ENCODE measurements at places on chromosomes 3 and 15.

GRCh38 chr3:30314757-30315325, 291.6 kb upstream of the TGFBR2 start:
- DNase-seq = no peak

DNA sequence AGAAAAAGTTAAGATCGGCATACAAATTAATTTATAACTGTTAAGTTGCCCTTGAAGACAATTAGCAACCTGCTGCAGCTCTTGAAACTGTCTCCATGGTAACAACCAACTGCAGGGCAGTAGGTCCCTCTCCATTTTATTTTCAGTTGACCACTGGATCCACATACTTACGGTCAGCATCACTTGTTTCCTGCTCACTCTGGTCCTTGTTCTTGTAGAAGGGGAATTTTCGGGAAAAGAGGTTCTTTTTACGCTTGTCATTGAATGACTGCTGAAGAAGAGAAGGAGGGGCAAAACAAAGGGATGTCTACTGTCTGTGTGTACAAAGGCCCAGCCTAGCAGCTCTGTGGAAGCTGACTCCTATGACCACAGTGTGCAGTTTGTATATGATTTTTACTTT, 46.8 kb upstream of the MELTF start:
- no peak for DNase-seq

DNA sequence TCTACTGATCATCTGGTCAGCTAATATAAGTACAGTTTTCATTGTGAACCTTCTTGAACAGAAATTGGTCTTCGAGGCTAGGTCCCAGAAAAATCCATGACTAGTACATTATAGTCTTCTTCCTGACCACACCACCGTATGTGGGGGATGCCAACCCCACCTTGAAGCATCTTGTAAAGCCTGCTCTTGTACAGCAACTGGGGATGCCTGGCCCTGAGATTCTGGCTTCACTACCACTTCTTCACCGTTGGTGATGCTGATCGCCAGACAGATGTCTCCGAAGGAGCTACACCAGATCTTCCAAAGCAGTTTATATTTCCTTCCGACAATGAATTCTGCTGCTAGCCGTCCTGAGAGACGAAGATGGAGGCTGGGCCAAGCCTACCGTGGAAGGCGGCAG, 238.3 kb downstream of the CDIN1 start:
- DNase-seq = no peak

DNA sequence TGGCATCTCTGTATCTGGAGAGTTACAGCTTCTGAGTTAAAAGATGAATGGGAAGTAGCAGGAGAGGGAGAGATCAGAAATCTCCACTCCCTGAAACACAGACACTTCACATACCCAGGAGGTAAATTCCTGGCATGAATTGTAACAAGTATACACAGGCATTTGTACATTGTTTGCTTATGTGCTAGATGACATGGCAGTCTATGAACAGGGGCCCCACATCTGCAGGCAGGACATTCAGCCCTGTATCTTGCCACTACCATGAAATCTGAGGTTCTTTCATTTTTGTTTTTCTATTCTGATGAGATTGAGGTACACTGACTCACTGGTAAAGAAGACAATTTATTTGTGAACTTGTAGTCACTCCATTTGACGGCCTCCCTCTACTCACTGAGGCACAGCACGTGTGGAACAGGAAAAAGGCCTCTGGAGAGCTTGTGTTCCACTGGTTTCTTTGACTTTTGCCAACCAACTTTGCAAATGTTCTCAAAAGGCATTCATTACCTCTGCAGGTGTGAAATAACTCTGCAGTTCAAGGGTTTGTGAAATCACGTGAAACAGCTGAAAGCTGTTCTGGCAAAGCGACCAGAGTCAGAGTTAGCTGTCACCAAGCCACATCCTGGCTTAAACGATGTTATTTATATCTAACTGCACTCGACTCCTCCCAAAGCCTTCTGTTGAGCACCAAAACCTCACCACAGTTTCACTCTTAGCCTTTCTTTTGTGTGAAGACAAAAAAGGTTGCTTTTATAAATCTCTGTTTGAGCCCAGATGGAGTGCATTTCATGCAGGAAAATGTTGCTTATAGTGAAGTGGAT, 401.3 kb upstream of the CFAP20DC start:
- no peak for DNase-seq

Measured in NCI-H510A (cell line).